ENCODE measurements at places on chromosomes 13 and 19. TPM values are rescaled to one million over a fixed set of nuclear protein-coding genes. Genes with fewer than 3 reads are reported as not detected.

Gene CEACAM19
- 2.8 TPM for total RNA-seq

DNA sequence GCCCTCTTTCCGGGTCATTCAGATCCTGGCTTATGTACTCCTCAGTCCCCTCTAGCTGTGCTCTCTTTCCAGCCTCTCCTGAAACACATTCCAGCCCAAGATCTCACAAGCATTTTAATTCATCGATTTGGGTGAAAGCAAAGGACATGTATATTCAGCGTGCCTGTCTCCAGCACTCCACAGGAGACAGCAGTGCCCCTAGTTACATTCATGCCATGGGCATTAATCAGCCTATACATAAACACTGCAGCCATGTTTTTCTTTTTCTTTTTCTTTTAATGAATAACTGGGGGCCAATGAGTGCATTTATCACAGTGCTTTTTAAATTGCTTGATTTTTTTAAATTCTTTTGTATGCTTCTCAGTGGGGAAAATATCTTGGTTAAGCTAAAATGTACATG, 199.1 kb downstream of the DCT start:
- peaks cover 6% of the 10 kb centered on the region for H3K4me1 ChIP-seq
- H3K4me3 ChIP-seq, result no peak overlapping the region
- DNase-seq, result no peak
- no peaks in the 10 kb centered on the region for H3K36me3 ChIP-seq

DNA sequence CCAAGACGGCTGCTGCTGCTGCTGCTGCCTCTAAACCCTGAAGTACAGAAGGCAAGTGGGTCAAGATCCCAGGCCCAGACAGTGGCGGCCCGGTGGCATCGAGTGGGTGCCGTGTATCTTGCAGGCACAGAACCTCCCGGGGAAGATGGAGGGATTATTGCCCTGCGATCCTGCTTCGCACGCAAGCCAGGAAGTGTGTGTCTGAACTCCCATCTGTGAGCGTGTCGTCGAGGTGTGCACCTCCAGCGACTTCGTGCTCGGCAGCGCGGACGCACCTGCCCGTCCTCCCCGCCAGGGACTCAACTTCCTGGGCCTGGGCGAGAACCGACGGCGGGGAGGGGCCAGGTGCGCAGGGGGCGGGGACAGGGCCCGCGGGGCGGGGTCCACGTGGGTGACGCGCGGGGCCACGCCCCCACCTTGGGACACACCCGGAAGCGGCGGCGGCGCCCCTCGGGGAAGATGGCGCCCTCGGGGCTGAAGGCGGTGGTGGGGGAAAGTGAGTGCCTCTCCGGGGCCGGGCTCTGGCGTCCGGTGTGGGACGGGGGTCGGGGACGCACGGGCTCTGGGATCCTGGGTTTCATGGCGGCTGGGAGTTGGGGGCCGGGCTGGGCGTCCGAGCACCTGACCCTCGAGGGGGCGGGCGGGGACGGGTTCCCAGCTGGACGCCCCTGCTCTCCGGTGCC, at the start of gene STXBP2:
Gene STXBP2 (plus strand): TSS at position 420 of the 683 bp plus-strand sequence. CDS start 40 bp downstream, at position 460.
- no peaks in the 10 kb centered on the region for H3K36me3 ChIP-seq
- H3K27me3 ChIP-seq, result peaks cover 4% of the 10 kb centered on the region
- no peaks in the 10 kb centered on the region for H3K4me1 ChIP-seq
- H3K4me3 ChIP-seq, result no peak within 1 kb of the TSS

Gene TEKTIP1
- total RNA-seq, result not detected

DNA sequence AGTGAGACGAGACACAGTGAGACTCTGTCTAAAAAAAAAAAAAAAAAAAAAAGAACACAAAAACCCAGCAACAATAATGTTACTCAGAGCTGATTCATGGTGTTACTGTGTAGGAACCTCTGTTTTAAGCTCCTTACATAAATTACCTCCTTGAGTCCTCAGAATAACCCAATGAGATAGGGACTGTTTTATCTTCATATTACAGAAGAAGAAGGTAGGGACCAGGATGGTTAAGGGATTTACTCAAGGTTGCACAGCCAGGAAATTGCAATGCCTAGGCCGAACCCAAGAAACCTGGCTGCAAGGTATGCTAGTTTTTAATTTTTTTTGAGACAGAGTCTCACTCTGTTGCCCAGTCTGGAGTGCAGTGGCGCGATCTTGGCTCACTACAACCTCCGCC, 1.5 kb upstream of the DAND5 start:
- DNase-seq, result peak; percentile 25
- no peaks in the 10 kb centered on the region for H3K36me3 ChIP-seq
- no peak overlapping the region for H3K27ac ChIP-seq
- no peaks in the 10 kb centered on the region for H3K27me3 ChIP-seq
- no peak overlapping the region for H3K4me3 ChIP-seq
- peaks cover 26% of the 10 kb centered on the region for H3K4me1 ChIP-seq

GRCh38 chr13:98563071-98563470, 13.8 kb downstream of the STK24 start:
- H3K27ac ChIP-seq, result peak overlapping the region; percentile 81
- H3K4me1 ChIP-seq, result peaks cover 85% of the 10 kb centered on the region
- no peak for DNase-seq
- H3K4me3 ChIP-seq, result peak overlapping the region; percentile 69

GRCh38 chr19:7736148-7736547, 4.2 kb upstream of the CLEC4G start:
- no peaks in the 10 kb centered on the region for H3K4me1 ChIP-seq
- H3K4me3 ChIP-seq, result no peak overlapping the region
- no peak for DNase-seq
- H3K36me3 ChIP-seq, result no peaks in the 10 kb centered on the region
- no peak overlapping the region for H3K27ac ChIP-seq
- peaks cover 21% of the 10 kb centered on the region for H3K27me3 ChIP-seq

Gene C1QTNF9B
- total RNA-seq, result not detected

GRCh38 chr19:17294051-17294891, 9.0 kb downstream of the ABHD8 start:
- H3K36me3 ChIP-seq, result peaks cover 5% of the 10 kb centered on the region
- no peak overlapping the region for H3K4me3 ChIP-seq
- H3K27me3 ChIP-seq, result no peaks in the 10 kb centered on the region
- peaks cover 15% of the 10 kb centered on the region for H3K4me1 ChIP-seq
- no peak overlapping the region for H3K27ac ChIP-seq

Gene KLK8
- not detected for total RNA-seq

DNA sequence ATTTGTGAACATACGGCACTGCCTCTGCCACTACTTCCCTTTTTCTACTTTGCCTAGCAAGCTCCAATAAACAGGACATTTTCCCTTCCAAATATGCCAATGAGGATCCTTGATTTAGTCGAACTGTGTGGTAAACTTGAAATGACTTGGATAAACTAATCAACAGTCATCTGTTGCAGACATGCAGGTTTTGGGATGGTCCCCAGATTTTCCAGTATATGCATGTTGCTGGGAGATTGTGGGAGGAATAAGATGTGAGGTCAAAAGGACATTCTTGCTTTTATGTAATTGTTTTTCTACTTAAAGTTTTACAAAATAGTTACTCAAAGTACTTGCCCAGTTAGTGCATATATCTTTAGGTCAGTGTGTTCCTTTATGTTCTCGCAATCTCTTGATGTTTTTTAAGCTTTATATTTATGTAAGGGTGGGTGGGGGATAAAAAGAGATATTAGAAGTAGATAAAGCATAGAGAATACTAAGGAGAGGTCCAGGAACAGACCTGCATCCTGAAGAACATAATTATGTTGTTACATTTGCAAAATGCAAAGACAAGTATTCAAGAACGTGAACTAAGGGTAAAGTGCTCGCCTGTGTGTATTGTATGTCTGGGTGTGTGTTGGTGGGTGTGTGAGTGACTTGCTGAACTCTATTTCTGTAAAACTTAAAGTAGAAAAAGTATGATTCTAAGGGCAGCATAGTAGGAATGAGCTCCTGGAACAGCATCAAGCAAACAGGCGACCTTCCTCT, 88.4 kb upstream of the OXGR1 start:
- no peak overlapping the region for H3K27ac ChIP-seq
- H3K27me3 ChIP-seq, result no peaks in the 10 kb centered on the region
- DNase-seq, result no peak
- H3K4me1 ChIP-seq, result no peaks in the 10 kb centered on the region
- H3K4me3 ChIP-seq, result no peak overlapping the region

- H3K36me3 ChIP-seq, result 0 out of 2 replicates have a peak, but pooled peaks cover 2% of the 10 kb centered on the region
- DNase-seq, result no peak
- no peak overlapping the region for H3K4me3 ChIP-seq
- no peaks in the 10 kb centered on the region for H3K4me1 ChIP-seq
These were observed 117.5 kb downstream of the ZNF429 start for GRCh38 chr19:21622920-21623319.

GRCh38 chr19:43534816-43535761, 2.1 kb downstream of the ZNF575 start:
- H3K4me3 ChIP-seq, result peak overlapping the region; percentile 91
- H3K4me1 ChIP-seq, result peaks cover 26% of the 10 kb centered on the region
- no peaks in the 10 kb centered on the region for H3K27me3 ChIP-seq
- peaks cover 16% of the 10 kb centered on the region for H3K36me3 ChIP-seq
- peak overlapping the region; percentile 91 for H3K27ac ChIP-seq

DNA sequence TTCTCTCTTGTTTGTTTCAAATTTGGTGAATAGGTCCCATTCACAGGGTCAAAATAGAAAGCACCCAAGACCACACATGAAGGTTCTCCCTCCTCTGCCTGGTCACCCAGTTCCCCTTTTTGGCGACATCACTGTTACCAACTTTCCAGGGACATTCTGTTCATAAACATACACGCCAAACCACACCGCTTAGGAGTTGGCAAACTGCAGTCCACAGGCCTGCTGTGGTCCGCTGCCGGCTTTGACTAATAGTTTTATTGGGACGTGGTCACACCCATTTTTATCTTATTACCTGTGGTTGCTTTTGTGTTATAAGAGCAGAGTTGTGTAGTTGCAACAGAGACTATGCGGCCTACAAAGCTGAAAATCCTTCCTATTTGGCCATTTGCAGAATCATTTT, 24.2 kb downstream of the UHRF1 start:
- DNase-seq, result no peak
- H3K27ac ChIP-seq, result no peak overlapping the region
- no peak overlapping the region for H3K4me3 ChIP-seq
- H3K36me3 ChIP-seq, result peaks cover 16% of the 10 kb centered on the region
- H3K4me1 ChIP-seq, result no peaks in the 10 kb centered on the region

Gene TGFB1
- total RNA-seq, result 142 TPM

DNA sequence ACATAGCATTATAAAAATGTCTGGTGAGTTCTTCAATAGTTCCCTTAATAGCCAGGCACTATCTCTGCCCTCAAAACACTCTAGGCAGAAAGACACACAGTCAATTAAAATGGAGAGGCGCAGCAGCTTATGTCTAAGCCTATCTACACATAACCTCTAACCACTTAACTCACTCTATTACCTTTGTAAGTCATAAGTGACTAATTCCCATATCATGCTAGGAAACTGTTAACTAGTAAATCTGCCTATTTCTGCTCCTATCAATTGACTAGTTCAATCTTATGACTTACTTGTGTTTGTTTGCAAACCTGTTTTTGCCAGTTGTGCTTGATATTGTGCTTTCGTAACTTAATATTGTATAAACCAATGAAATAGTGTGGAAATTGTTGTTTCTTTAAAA, 3.2 kb downstream of the CCDC122 start:
- no peak for DNase-seq
- H3K27ac ChIP-seq, result no peak overlapping the region
- H3K27me3 ChIP-seq, result no peaks in the 10 kb centered on the region
- peaks cover 4% of the 10 kb centered on the region for H3K36me3 ChIP-seq

DNA sequence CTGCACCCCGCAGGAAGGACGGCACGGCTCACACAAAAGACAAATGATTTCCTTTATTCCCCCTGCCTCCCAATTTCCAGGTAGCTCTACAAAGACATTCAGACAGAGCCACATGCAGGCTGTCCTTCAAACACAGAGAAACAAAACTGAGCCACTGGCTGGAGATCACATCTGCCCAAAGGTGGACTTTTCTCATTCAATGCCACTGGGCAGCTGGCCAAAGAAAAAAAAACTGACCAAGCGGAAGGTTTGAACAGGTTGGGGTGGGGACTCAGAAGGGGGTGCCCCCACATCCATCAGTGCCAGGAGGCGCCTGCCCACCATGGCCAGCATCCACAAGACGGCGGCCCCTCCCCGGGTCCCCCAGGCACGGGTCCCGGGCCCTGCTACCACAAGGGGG, 17.8 kb upstream of the MATK start:
- H3K4me1 ChIP-seq, result no peaks in the 10 kb centered on the region
- H3K27ac ChIP-seq, result no peak overlapping the region
- H3K27me3 ChIP-seq, result peaks cover 29% of the 10 kb centered on the region
- no peak overlapping the region for H3K4me3 ChIP-seq
- DNase-seq, result no peak
- H3K36me3 ChIP-seq, result no peaks in the 10 kb centered on the region

Gene HOMER3
- total RNA-seq, result 82.4 TPM

Gene ZNF844
- total RNA-seq, result 1.1 TPM

DNA sequence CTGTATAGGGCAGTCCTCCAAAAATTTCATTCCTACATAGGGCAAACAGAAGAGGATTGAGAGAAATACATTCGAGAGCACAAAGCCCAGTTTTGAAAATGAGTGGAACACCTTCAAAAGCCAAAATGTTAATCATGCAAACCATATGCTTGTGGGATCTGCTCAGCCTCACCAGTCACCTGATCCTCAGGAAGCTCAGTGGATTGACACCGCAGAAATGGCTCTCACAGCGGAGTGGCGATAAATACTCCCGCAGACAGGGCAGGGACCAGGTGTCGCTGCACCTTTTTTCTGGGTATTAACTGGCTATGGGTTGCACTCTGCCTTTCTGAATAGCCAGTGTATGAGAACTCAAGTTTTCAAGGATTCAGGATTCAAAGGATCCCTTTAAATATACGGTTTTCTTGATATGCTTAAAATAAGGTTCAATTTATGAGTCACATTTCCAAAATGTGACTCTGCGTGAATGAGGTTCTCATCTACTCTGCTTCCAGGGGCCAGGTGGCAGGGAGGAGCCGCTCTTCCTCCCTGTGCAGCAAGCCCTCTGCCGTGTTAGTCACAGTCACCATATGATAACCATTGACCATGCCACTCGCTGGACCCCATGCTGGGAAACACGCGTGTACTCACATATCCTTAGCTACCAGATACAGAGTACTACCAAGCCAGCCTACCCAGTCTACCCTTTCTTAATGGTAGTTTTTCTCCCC, 18.3 kb upstream of the DHRS12 start:
- H3K27ac ChIP-seq, result no peak overlapping the region
- H3K27me3 ChIP-seq, result peaks cover 38% of the 10 kb centered on the region

- H3K36me3 ChIP-seq, result no peaks in the 10 kb centered on the region
- no peak for DNase-seq
- H3K27me3 ChIP-seq, result peaks cover 12% of the 10 kb centered on the region
- H3K4me1 ChIP-seq, result peaks cover 9% of the 10 kb centered on the region
- H3K27ac ChIP-seq, result no peak overlapping the region
These were observed 324.3 kb downstream of the ZNF536 start for GRCh38 chr19:30696514-30696913.

DNA sequence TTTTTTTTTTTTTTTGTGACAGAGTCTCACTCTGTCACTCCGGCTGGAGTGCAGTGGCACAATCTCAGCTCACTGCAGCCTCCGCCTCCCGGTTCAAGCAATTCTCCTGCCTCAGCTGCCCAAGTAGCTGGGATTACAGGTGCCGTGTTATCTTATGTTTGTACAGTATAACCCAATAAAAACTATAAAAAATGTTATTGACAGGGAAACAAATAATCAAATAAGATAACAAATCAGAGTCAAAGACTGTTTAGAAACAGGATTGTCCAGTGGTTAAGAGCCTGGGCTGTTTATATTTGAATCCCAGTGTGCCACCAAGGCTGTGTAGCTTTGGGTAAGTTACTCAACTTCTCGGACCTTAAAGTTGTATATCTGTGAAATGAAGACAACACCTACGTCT, 19.1 kb upstream of the LMTK3 start:
- H3K4me3 ChIP-seq, result no peak overlapping the region
- H3K27ac ChIP-seq, result no peak overlapping the region
- DNase-seq, result no peak
- H3K36me3 ChIP-seq, result peaks cover 21% of the 10 kb centered on the region

GRCh38 chr13:111398196-111398595, 77.8 kb downstream of the TEX29 start:
- peaks cover 33% of the 10 kb centered on the region for H3K27me3 ChIP-seq
- H3K4me3 ChIP-seq, result no peak overlapping the region
- H3K4me1 ChIP-seq, result no peaks in the 10 kb centered on the region
- DNase-seq, result no peak
- no peak overlapping the region for H3K27ac ChIP-seq
- no peaks in the 10 kb centered on the region for H3K36me3 ChIP-seq

Gene SLITRK5
- not detected for total RNA-seq
